ENCODE measurements at places on chromosomes 11 and 22.

GRCh38 chr22:43467216-43467940 is 55.6 kb downstream of the MPPED1 start:
- peak; percentile 71 for DNase-seq

DNA sequence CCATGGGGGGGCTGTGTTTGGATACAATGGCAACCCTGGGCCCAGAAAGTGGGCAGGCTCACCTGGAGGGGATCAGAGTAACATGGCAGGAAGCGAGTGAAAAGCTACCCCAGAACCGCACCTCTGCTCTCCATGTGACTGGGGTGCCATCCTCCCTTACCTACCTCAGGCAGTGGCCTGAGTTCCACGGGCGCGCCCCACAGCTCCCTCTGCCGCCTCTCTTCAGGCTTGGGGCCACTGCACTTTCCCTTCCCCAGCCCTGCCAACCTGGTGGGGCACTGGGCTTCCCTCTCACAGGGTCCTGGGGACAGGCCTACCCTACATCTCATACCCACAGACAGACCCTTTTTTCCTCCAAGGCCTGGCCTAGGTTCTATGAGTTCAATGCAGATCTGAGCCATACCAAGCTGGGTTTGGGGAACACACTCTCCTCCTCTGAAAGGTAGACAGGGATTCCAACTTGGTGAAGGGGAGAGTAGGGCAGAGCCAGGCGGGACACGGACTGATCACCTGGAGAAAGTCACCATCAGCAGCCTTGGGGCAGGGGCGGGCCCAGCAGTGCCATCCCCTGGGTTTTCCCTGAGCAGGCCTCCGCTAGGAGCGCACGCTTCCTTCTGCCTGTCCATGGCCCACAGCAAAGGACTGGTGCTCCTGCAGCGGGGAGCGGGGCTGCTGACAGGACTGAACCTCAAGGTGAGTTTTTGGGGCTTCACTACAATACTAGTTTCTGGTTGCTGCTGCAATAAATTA is 7.1 kb downstream of the GALR3 start:
- DNase-seq: no peak

DNA sequence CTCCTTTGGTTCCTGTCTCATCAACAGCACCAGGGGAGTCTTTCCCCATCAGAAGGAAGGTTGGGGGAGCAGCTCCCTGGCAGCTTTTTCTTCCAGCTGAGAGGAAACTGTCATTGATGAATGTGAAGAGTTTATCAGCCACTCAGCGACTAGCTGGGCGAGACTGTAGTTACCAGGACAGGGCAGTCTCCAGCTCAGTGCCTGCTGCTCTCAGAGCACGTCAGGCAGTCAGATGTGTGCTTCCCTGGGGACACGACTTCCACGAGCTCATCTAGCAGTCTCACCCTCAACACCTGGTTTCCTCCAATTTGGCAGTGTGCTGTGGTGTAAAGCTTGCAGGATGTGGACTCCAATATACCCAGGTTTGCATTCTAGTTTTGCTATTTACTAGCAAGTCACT is 12.5 kb upstream of the C1QTNF4 start:
- DNase-seq: no peak

DNA sequence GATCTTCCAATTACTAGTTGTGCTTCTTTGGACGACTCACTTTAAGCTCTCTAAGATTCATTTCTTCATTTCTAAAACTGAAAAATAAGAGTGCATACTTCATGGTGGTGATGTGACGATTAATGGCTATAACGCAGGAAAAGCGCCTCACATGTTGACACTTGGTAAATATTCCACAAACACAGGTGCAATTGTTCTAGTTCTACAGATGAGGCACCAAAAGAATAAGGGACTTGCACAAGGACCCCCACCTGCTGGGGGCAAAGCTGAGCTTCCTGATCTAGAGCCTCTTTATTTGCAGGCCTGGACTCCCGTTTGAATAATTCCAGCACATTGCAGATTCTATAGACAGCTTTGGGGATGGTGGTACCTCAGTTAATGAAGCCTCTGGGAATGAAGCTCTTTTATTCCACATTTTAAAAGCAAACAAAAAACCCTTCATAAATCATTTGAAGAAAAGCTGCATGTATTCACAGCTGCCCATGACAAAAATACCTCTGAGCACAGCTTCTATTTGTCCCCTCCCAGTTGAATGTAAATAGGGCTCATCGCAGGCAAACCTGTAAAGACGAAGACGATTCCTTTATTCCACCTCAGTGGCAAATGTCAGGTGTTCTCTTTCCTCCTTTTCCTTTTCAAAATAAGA is 14.9 kb upstream of the CADM1 start:
- no peak for DNase-seq

DNA sequence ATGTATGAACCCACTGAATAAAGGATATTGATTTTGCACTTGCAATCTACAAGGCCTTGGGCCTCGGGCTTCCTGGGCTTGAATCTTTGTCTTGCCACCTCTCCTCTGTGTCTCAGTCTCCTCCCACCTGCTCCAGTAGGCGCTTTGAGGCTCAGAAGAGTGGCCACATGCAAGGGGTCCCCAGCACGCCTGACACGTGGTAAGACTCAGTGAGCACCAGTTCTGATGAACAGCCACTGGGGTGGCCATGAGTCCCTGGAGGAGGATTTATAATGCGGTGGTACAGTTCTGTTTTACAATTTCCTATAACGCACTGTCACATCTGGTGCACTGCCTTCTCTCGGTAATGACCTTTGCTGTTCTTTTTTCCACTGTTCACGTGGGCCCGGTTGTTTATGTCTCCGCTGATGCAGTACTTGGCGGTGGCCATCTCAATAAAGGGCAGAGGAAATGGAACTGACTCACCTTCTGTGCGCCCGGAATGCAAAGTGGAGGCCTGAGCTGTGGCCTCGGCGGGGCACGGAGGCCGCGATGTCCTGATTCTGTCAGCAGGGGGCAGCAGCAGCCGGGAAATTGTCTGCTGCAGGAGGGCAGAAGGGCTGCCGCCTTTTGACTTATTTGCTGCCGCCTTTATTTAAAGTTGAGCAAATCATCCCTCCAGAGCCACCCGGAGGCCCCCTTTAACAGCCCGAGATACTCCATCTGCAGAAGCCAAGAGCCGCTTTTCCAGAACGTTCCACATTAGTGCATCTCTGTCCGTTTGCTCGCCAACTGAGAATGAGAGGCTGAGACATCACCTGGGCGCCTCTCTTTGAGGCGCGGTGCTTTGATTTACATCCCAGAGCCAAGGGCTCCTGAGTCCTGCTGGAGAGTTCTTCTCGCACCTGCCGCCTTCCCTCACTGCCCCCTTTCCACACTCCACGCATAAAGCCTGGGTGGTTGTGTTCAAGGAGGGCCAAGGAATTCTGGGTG is 6.0 kb upstream of the IFT27 start:
- peak; percentile 58 for DNase-seq

DNA sequence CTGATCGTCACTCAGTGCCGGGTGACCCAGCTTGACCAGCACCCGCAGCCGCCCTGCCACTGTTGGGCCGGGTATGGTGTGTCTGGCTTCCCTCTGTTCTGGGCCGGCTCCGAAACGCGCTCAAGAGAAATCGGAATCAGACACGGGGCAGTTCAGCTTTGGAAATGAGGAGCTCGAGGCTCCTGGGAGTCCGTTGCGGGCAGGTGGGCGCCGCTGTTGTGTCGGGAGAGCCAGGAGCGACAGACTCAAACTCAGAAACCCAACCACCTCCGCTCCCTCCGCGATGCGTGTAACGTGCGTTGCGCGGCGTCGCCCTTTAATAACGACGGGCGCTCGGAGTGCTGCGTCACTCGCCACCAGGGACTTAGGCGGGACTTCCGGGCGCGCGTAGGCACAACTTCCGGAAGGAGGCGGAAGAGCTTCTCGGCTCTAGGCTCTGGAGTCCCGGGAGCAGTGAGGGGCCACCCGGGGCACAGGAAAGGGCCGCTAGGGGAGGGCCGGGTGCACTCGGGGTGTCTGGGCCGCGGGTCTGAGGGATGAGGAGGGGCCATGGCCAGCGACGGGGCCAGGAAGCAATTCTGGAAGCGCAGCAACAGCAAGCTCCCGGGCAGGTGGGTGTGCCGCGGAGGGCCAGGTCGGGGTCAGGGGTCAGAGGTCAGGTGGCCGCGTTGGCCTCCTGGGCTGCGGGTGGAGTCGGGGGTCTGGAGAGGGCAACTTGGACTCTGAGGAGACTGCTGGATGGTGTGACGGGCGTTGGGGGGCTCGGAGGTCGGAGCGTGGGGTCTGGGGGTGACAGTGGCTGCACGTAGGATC is at the start of gene TBC1D22A:
TSS of gene TBC1D22A (plus strand) at position 413 of the 813 bp plus-strand sequence. CDS start at position 550, 137 bp downstream.
- DNase-seq: peak; percentile 93

DNA sequence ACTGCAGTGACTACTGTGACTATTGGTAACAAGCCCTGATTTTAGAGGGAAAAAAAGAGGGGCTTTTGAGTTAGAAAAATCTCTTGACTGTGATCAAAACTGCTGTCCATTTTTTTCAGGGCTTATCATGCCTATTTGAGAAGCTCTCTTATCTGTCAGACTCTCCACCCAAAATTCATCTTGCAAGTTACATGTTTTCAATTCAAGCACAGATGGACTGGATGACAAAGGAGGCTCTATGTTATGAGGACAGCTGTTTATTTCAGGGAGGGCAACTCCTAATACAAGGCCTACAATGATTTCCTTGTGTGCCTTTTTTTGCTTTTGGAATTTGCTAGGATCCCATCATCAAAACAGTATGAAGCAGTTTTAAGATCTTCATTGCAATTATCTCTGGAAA is 35.2 kb upstream of the USP47 start:
- no peak for DNase-seq

GRCh38 chr11:22677153-22677903 is 10.9 kb downstream of the GAS2 start:
- no peak for DNase-seq

- no peak for DNase-seq
Measured at GRCh38 chr11:30317030-30317429, 5.9 kb upstream of the ARL14EP start.

- no peak for DNase-seq
Measured at GRCh38 chr11:33936725-33937604, 45.1 kb upstream of the LMO2 start.

DNA sequence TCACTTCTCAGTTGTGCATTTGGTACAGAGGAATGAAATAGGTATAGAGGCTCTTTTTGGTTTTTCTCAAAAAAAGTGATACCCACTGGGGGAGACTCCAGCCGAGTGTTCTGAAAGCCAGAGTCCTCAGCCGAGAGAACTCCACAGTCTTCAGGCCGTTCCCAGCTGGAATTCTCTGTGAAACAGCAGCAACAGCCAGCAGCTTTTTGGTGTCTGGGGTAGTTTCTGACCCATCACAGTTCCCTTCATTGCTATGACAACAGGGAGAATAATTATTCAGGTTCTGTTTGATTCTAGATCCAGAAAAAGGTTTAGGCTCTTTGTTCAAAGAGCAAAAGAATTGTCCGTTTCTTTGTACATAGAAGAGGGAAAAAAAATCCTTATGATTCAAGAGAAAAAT is 84.6 kb downstream of the C22orf31 start:
- no peak for DNase-seq

DNA sequence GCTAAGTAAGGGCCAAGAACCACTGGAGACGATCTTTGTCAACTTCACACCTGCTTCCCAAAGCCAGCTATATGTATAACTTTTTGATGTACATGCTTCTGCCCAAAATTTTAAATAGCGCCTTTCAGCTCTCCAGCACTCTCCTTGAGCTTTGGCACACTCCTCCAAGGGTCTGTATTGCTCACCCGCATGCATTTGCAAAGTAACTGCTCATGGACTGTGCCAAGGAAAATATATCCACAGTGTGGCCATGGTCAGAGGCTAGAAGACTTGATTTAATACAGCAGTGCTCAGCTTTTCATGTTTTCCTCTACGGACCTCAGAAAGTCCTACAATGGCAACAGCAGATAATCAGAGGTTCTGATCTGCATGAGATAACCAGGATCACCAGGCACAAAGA is 550.1 kb downstream of the SOX6 start:
- no peak for DNase-seq

DNA sequence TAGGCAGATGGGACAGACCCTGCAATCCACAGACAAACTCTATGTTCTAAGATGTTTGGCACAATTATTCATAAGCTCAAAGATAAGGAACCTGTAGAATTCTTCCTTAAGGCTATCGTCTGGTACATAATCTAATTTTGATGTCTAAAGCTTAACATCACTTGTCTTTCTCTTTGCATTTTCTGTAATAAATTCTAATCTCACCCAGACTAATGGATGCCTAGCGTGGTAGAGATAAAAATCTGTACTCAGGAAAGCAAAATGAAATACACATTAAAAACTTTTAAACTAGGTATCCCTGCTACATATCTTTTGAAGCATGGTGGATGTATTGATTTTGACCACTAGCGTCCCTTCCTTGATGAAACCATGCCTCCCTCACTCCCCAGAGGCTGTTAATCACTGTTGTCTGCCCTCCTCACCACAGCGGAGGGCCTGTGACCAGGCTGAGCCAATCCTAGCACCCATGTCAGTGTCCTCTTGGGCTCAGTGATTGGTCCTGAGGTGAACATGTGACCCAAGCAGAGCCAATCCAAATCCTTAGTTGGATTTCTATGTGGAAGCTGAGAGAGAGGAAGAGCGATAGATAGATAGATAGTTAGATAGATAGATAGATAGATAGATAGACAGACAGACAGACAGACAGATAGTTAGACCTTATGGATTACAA is 82.2 kb upstream of the GRK3 start:
- no peak for DNase-seq

DNA sequence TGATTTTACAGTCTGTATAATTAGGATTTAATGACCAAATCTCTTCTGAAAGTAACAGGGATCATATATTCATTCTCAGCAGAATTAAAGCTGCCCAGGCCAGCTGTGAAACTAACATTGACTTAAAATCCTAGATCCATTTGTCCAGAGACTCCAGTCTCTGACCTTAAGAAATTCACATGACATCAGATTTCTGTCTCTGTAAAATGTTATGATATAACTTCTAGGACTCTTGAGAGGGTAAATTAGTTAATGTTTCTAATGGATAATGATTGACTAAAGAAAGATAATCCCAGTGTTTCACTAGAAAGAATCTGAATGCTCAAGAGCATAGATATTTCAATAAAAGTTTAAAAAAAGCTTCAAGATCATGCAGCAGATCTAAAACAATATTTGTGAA is 6.3 kb downstream of the NOX4 start:
- no peak for DNase-seq

DNA sequence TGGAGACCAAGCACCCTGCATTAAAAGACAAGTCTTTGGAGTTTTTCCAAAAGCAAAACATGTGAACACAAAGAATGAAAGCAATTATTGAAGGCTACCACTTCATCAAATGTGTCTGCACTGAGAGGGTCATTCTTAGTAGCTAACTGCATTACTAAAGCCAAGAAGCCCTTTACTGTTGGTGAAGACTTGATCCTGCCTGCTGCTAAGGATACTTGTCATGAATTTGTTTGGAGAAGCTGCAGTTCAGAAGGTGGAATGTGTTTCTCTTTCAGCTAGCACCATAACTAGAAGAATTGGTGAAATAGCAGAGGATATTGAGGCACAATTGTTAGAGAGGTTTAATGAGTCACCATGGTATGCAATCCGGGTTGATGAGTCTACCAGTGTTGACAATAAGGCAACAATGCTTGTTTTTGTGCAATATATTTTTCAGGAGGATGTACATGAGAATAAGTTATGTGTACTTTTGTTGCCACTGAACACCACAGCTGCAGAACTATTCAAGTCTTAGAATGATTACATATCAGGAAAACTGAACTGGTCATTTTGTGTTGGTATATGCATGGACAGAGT is 457.3 kb upstream of the ISX start:
- DNase-seq: no peak
